EH (cell line): ENCODE measurements at places on chromosomes 6 and 20.

DNA sequence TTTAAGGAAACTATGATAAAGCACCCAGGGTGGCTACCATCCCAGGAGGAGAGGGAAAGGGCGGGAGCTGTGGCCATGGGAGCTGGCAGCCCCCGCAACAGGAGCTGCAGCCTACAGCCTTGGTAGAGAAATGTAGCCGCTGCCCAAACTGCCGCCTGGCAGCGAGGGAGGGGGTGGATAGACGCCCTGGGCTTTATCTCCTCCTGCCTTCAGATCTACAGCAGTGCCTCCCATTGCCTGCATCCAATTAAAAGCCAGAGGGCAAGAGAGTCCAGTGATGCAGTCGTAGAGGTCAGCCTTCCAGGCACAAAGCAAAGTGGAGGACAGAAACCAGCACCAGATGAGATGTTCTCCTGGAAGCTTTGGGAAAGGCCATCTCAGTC lies 35.0 kb upstream of the ZFAND3 start:
- no peak for DNase-seq

- no peak for DNase-seq
Observed at GRCh38 chr20:23314699-23315098, 35.9 kb upstream of the NXT1 start.

DNA sequence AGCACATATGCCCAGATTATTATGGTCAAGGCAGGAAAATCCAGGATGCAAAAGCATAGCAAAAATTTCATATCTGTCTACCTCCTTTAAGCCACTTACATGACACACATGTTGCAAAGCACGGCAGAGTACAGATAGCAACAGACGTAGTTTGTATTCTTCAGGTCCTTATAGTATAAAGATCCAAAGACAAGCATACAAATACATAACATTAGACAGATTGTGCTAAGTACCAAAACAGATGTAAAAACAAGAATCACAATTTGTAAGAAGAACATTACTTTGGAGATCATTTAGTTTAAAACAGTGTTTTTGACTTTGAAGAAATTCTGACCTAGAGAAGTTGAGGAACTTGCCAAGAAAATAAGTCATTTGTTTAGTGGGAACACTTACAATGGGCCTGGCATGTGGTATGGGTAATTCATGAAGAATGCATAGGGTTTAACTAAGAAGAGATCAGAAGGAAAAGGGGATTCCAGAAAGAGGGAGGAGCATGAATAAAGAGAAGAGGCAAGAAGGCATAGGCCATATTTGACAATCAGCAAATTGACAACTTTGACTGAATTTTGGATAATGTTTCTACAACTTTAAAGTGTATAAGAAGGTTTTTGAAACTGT lies 30.6 kb upstream of the LMBRD1 start:
- DNase-seq = peak; percentile 38

GRCh38 chr6:108798670-108799353 lies 49.4 kb upstream of the ARMC2 start:
- DNase-seq = no peak

GRCh38 chr6:135085700-135086413 lies 31.2 kb upstream of the HBS1L start:
- no peak for DNase-seq

GRCh38 chr6:110239526-110240274 lies 59.5 kb downstream of the CDC40 start:
- DNase-seq = no peak

- peak; percentile 51 for DNase-seq
Observed at GRCh38 chr20:18388860-18389259, 78.0 kb downstream of the DZANK1 start.

GRCh38 chr6:164882236-164882635 lies 427.2 kb downstream of the C6orf118 start:
- no peak for DNase-seq

DNA sequence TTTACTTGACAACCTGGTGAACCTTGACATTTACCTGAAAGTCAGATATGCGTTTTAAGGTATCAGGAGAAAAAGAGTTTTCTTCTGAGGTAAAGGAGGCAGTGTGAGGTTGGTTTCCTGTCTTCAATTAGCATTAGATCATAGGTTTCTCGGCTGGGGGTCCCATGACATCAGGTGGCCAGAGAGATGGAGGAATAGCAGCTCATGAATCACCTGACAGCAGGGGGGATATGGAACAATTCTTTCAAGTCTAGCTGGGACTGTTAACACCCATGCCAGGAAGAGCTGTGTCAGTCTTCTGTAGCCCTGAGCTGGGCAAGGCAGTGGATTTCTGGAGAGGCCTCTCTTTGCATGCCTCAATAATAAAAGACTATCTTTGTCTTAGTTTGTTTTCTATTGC lies 108.0 kb upstream of the TMEM170B start:
- no peak for DNase-seq

DNA sequence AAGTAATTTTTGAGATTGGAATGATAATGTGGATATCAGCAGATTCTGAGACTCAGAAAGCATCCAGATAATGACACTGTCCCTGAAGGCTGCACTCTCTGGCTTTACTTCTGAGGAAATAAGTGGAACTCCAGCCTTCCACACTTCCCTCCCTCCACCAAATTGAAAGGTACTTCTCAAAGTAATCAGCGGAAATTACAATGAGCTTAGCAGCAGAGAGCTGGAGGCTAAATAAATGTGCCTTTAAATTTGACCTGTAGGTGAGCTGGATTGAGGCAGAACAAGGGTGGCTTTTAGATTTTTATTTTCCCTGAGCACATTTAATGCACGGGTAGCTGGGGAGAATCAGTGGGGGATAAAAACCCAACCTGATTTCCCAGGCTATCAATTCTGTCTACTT lies 39.3 kb upstream of the RNF144B start:
- DNase-seq = no peak

DNA sequence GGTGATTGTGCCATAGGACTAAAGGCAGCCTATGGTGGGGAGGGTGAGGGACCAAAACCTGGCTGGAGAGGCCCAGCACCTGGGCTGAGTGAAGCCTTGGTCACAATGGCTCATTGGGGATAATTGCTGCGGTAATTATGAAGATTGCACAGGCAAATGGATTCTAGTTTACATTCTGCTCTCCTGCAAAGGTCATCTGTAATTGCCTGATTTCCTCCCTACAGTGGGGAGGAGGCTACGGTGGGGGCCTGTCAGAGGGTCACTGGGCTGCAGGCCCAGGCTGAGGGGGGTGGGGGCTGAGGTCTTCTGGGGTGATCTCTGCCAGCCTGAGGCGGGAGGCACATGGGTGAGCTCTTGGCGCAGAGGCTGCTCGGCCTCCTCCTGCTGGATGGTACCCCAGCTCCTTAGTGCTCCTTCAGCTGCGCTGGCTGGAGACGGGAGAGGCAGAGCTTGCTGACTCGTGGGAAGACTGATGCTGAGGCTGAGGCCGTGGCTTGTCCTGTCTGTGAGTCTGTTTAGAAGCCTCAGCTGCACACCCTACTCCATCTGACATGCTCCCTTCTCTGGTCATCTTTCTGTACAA lies 30.3 kb downstream of the PACSIN1 start:
- no peak for DNase-seq

DNA sequence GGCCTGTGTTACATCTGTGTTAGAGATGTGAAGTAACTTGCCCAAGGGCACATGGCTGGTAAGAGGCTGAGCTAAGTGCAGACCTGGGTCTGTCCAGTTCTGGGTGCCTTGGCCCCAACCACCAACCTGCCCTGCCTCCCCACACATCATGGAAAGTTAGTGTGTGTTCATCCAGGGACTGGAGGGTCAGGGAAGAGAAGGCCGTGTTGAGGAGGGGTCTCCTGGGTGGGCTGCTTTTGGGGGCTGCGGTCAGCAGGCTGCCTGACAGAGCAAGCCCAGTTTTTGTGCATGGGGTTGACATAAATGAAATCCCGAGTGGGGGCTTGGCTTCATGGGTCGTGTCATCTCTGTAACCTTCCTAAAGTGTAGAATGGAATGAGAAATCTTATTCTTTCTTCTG lies 10.9 kb downstream of the PYGB start:
- no peak for DNase-seq

DNA sequence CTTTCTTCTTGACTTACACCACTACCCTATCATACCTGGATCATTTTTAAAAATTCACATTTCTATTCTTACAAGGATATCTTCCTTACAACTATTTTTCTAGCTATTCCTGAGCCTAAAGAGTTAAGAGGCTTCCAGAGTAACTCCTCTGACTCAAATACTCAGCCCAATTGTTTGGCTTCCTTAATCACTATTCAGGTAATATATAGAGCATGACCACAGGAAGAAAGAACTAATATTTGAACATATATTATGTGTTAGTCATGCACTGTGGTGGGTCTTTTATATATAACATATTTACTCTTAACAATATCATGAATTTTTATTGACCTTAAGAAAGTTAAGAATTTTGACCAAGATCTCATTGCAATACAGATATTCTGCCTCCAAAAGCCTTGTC lies 42.0 kb upstream of the ID4 start:
- no peak for DNase-seq

DNA sequence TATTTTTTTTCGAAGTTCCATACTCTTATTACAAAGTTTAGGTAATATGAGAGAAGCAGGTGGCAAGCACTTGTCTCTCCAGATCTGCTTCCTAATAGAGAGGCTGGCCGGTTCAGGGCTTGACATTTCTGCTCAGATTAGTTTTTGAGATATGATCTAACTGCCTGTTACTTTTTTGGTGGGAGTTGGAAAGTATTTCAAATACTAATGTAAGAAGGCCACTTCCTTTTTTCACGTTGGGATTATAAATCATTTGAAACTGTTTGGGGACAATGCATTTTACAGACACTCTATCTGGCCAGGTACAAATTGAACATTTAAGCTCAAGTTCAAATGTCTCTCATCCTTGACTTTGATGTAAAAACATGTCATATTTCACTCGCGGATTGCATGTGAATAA lies 222.1 kb upstream of the SULF2 start:
- DNase-seq = no peak

DNA sequence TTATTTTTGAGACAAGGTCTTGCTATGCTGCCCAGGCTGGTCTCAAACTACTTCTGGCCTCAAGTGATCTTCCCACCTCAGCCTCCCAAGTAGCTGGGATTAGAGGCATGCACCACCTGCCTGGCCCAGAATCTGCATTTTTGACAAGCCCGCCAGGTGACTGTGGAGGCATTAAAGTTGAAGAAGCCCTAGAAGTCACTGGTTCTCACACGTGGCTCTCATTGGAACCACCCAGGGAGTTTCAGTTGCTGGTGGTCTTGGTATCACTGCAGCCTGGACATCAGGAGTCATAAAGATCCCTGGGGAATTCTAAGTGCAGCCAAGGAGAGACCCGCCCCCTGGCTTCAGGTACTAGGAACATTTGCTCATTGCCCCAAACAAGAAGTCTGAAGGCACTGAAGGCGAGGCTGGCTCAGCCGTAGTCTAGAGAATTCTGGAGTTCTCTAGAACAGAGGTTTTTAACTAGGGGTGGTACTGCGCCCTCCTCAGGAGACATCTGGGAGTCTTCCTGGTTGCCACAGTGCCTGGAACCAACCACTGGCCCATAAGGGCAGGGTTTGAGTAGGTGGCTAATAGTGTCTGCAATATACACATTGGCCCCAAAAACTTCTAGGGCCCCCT lies 182.8 kb downstream of the ZMYND8 start:
- no peak for DNase-seq

DNA sequence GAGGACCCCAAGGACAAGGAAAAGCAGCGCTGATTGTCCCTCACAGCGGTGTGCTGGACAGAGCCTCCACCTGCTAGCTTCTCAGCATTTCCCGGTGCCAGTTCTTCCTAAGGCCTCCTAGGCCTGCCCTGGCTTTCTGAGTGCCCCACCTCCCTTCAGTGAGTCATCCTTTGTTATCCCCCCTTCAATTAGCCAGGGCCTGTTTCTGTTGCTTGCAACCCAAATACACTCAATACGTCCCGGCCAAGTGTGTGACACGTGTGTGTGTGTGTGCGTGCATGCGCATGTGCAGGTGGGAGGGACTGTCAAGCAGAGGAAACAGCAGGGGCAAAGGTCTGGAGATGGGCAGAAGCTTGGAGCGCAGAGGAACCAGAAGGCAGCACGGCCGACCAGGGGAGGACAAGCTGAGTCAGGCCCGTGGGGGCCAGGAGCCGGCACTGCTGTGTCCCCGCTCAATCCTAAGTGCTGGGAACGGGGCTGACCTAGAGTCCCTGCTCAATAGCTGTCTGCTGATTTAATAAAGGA lies 159.8 kb downstream of the PREX1 start:
- DNase-seq = no peak

GRCh38 chr6:145214570-145214969 lies 520.8 kb downstream of the EPM2A start:
- DNase-seq = peak; percentile 54
